ENCODE measurements at places on chromosomes 4 and X.
A peak's percentile ranks its signal among the peaks of the same experiment; 100 is the strongest.

DNA sequence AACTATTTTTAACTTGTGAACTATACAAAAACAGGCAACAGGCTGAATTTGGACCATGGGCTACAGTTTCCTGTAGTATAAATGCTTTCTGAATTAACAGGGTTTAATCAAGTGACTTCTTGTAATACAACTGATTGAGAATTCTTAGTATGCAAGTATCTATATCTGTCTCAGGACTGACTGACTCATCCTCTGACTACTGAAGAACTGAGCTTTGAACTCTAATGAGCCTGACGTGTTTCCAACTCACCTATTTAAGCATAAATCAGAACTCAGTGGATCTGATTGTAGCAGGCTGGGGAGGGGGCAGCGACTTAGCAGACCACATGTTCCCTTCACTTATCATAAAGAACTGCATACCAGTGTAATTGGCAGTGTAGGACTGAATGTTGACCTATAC is 7.8 kb downstream of the SPATA4 start:
- DNase-seq, result no peak
- no peaks in the 10 kb centered on the region for H3K27me3 ChIP-seq
- no peaks in the 10 kb centered on the region for H3K4me1 ChIP-seq
- H3K27ac ChIP-seq, result peak overlapping the region; percentile 47

DNA sequence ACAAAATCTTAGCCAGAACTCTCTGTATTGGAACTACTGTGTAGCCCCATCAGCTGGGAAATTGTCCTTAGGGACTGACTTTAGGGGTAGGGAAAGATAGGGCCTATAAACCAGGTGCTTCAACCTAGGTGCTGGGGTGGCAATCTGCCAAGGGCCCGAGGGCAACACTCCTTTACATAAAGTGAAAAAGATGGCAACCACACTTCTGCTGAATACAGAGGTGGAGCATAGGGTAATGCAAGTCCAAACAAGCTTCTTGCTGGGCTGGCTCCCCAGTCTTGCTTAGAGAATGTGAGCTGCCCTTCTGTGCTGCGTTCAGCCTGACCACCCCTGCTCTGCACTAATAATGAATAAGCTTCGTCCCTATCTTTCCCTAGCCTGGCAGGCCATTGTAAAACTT is 9.8 kb downstream of the ZBTB33 start:
- peak; percentile 7 for DNase-seq
- H3K27ac ChIP-seq, result no peak overlapping the region
- H3K4me1 ChIP-seq, result no peaks in the 10 kb centered on the region
- H3K36me3 ChIP-seq, result no peaks in the 10 kb centered on the region
- H3K4me3 ChIP-seq, result no peak overlapping the region

DNA sequence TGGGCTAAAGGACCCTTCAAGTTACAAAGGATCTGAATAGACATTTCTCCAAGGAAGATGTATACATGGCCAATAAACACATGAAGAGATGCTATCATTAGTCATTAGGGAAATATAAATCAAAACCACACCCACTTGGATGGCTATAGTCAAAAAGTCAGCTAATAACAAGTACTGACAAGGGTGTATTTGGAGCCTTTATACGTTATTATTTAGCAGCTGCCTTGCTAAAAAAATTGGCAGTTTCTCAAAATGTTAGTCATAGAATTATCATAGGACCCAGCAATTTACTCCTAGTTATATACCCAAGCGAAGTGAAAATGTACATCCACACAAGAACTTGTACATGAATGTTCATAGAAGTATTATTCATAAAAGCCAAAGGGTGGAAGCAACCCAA is 112.7 kb upstream of the DUSP21 start:
- H3K4me3 ChIP-seq, result no peak overlapping the region
- no peaks in the 10 kb centered on the region for H3K27me3 ChIP-seq
- no peaks in the 10 kb centered on the region for H3K36me3 ChIP-seq

GRCh38 chr4:18075823-18076433 is 54.4 kb upstream of the LCORL start:
- no peaks in the 10 kb centered on the region for H3K36me3 ChIP-seq
- H3K27me3 ChIP-seq, result no peaks in the 10 kb centered on the region
- H3K4me1 ChIP-seq, result no peaks in the 10 kb centered on the region
- peak; percentile 33 for DNase-seq
- H3K27ac ChIP-seq, result no peak overlapping the region

DNA sequence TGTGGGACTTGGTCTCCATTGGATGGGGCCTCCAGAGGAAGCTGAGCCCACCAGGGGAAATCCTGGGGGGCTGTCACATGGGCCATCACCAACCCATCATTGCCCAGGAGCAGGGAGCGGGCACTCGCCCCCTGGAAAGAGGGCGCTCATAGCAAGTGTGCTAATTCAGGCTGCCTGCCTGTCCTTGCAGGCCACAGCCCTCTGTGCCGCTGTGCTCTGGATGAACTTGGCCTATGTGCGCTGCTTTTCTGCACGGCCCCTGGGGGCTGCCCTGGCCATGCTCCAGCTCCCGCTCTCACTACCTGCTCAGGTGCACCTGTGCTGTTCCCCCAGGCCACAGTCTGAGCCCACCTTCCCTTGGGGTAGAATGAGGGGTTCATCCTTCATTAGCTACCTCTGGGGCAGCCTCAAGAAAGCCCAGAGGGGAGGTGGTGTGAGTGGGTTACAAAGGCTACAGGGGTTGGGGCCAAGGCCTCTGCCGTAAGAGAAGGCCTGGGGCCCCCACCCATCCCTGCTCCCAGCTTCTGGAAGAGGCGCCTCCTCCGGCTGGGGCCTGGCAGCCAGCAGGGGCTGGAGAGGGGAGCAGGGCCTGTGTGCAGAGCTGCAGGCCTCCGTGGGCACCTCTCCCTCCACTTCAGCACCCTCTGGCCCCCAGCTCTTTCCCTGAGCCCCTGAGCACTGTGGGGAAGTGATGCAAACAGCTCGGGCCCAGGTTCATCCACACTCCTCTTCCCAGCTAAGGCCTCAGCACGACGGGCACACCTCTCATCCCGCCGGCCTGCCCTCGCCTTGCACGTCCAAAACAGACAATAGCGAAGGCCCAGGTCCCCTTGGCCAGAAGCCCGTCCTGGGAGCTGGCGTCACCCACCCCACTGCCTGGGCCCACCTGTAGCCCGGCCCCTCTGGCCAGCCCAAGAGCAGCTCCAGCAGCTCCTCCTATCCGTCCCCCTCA is 8.9 kb downstream of the CFAP99 start:
- no peaks in the 10 kb centered on the region for H3K27me3 ChIP-seq
- no peaks in the 10 kb centered on the region for H3K36me3 ChIP-seq
- no peak for DNase-seq
- H3K27ac ChIP-seq, result no peak overlapping the region

DNA sequence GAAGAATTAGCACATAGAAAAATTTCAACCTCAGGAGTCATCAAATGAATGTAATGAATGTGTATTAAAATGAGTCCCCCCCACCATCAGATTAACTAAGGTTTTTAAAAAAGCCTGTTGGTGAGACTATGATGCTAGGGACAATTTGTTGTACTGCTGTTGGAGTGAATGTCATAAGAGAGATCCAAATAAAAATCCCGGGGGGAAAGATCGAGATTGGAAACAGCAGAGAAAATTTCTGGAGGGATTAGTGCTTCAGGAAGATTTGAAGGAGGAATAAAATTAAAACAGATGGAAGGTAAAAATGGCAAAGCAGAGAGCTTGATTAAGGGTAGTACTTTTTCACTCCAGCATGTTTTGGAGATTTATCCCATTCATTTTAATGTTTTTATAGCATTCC is 25.9 kb upstream of the SFRP2 start:
- no peak for DNase-seq
- no peaks in the 10 kb centered on the region for H3K36me3 ChIP-seq
- no peak overlapping the region for H3K4me3 ChIP-seq
- no peak overlapping the region for H3K27ac ChIP-seq

DNA sequence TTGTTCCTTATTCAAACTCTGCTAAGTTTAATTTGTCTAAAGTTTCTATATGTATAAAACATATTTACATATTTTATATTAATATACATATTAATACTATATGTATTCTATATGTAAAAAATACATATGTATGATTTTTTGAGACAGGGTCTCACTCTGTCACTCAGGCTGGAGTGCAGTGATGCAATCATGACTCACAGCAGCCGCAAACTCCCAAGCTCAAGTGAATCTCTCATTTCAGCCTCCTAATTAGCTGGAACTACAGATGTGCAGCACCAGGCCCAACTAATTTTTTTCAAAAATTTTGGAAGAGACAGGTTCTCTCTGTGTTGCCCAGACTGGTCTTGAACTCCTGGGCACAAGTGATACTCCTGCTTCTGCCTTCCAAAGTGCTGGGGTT is 684.9 kb downstream of the TRAM1L1 start:
- H3K4me3 ChIP-seq, result no peak overlapping the region
- no peaks in the 10 kb centered on the region for H3K27me3 ChIP-seq
- no peak for DNase-seq
- no peaks in the 10 kb centered on the region for H3K4me1 ChIP-seq
- no peak overlapping the region for H3K27ac ChIP-seq

DNA sequence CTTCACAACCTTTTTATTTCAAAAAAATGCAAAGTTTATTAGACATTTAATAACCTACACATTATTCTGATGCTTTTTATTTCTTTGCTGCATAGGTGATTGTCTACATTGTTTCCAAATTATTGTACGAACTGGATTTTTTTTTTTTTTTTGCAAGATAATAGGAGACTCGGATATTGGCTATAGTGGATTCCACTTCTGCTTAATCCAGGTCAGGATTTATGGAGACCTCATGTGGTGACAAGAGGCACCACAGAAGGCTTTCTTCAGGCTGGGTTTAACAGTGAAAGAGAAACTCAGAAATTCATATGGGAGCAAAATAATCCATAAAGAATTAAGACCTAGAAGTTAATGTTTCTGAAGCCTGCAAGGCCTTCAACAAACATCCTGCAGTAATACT is 2.4 kb upstream of the SLIT2 start:
- H3K27ac ChIP-seq, result no peak overlapping the region
- no peak overlapping the region for H3K4me3 ChIP-seq
- peaks cover 29% of the 10 kb centered on the region for H3K4me1 ChIP-seq

DNA sequence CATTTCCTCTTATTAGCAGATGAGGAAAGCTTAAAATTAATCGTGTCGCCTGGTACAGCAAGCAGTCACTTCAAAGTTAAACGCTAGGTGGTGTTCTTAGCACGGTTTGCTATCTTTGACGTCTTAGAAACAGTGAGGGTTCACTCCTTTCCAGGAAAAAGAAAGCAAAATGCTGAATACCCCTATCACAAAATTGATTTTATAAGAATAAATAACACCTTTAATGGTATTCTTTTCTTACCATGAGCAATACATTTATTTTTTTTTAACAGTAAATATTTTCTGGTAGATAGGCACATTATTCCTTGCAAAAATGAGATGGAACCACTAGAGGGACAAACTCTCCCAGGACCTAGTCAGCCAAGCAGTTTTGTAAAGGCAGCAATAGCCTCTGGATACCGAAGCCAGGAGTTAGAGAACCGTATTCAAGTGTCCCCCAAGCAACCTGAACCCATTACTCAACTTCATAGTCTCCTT is 153.9 kb downstream of the KDR start:
- no peak overlapping the region for H3K4me3 ChIP-seq
- no peaks in the 10 kb centered on the region for H3K27me3 ChIP-seq
- H3K4me1 ChIP-seq, result no peaks in the 10 kb centered on the region
- no peaks in the 10 kb centered on the region for H3K36me3 ChIP-seq

- no peak overlapping the region for H3K27ac ChIP-seq
- no peak for DNase-seq
- H3K27me3 ChIP-seq, result no peaks in the 10 kb centered on the region
- H3K4me1 ChIP-seq, result no peaks in the 10 kb centered on the region
- H3K4me3 ChIP-seq, result no peak overlapping the region
Measured at GRCh38 chrX:20906571-20906970, 467.6 kb upstream of the CNKSR2 start.

GRCh38 chr4:821631-822030 is 4.3 kb downstream of the CPLX1 start:
- H3K36me3 ChIP-seq, result no peaks in the 10 kb centered on the region
- H3K4me1 ChIP-seq, result peaks cover 16% of the 10 kb centered on the region
- no peak overlapping the region for H3K4me3 ChIP-seq
- peaks cover 52% of the 10 kb centered on the region for H3K27me3 ChIP-seq

GRCh38 chrX:1124531-1124930 is 87.9 kb downstream of the CRLF2 start:
- no peaks in the 10 kb centered on the region for H3K27me3 ChIP-seq
- H3K36me3 ChIP-seq, result no peaks in the 10 kb centered on the region
- H3K27ac ChIP-seq, result no peak overlapping the region

DNA sequence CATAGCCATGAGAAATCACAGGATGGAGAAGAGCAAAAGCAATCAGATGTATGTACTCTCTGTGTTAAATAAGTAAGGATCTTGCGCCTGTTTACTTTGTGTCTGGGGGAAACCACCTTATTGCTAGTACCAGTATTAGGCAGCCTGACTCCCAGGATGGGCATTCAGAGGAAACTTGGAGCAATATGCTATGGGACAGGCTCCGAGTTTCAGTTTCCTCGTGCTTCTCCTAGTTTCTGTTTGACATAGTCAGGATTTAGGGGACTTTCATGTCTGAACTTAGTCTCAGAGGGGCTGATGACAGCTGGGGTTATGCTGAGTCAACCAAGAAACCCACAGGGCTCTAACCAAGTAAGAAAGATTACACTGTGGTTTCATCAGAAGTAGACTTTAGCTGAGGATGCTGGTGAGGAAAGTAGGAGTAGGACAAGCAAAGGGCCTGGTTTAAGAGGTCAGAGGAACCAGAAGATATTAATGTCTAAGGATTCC is 13.5 kb downstream of the NSUN7 start:
- H3K27ac ChIP-seq, result no peak overlapping the region
- no peaks in the 10 kb centered on the region for H3K36me3 ChIP-seq
- no peak overlapping the region for H3K4me3 ChIP-seq
- H3K4me1 ChIP-seq, result no peaks in the 10 kb centered on the region
- peak; percentile 8 for DNase-seq

- H3K27ac ChIP-seq, result no peak overlapping the region
- H3K4me1 ChIP-seq, result no peaks in the 10 kb centered on the region
- no peaks in the 10 kb centered on the region for H3K27me3 ChIP-seq
- no peak overlapping the region for H3K4me3 ChIP-seq
- H3K36me3 ChIP-seq, result no peaks in the 10 kb centered on the region
Measured at GRCh38 chr4:45004326-45004725, 278.0 kb upstream of the GNPDA2 start.

DNA sequence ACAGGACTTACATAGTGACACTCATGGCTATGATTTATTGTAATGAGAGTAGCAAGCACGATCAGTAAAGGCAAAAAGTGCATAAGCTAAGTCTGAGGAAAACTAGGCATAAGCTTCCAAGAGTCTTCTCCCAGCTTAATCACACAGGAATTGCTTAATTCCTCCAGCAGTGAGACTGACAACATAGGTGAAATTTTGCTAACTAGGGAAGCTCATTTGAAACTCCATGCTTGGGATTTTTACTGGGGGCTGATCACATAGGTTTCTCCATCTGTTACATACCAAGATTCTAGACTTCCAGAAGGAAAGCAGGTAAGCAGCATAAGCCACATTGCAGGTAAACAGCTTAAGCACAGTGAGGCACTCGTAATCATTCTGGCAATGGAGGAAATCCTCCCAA is 71.8 kb upstream of the FHDC1 start:
- no peaks in the 10 kb centered on the region for H3K4me1 ChIP-seq
- H3K27me3 ChIP-seq, result no peaks in the 10 kb centered on the region
- H3K4me3 ChIP-seq, result no peak overlapping the region
- no peak for DNase-seq

GRCh38 chr4:149638073-149638472 is 177.6 kb downstream of the IQCM start:
- no peak overlapping the region for H3K27ac ChIP-seq
- H3K27me3 ChIP-seq, result no peaks in the 10 kb centered on the region
- no peaks in the 10 kb centered on the region for H3K36me3 ChIP-seq
- DNase-seq, result no peak
